Right atrium auricular region (tissue), 2 donors: ENCODE measurements at places on chromosomes 11 and 22.

GRCh38 chr11:128547946-128548648, 39.3 kb downstream of the ETS1 start:
- DNase-seq, result no peak

GRCh38 chr11:17531071-17531600, 13.1 kb downstream of the USH1C start:
- DNase-seq, result no peak

DNA sequence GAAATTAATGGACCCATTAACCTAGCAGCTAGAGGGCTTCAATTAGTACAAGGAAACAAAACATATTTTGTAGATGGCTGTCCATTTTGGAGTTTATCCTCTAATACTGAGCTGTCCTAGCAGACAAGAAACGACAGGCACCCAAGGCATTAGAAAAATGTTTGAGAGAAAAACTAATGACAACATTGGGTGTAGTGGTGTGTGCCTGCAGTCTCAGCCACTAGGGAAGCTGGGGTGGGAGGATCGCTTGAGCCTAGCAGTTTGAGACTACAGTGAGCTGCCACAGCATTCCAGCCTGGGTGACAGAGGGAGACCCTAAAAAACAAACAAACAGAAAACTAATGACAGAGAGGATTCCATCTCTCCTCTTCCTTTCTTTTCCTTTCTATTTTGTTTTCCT, 1.5 kb downstream of the A4GALT start:
- DNase-seq, result no peak

DNA sequence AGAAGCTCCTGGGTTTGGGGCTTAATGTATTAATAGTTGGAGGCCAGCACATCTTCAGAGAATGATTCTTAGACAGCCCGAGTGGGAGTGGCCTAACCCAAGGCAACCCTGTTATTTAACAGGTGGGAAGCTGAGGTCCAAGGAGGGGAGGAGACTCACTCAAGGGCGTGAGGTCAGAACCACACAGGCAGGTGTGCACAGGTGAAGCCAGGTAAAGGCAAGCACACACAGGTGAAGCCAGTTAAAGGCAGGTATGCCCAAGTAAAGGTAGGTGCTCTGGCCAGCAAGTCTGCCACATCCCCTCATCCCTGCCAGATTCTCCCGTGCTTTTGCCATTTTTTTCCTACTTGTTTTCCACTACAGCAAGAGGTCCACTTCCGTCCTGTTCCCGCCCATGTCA, 2.9 kb upstream of the SHANK2 start:
- DNase-seq, result no peak

GRCh38 chr11:10287140-10287539, 6.9 kb downstream of the SBF2 start:
- no peak for DNase-seq

- DNase-seq, result no peak
Measured at GRCh38 chr22:27800250-27801201, 1.0 kb downstream of the MN1 start.

GRCh38 chr11:46427364-46427763, 35.8 kb upstream of the CHRM4 start:
- DNase-seq, result no peak

DNA sequence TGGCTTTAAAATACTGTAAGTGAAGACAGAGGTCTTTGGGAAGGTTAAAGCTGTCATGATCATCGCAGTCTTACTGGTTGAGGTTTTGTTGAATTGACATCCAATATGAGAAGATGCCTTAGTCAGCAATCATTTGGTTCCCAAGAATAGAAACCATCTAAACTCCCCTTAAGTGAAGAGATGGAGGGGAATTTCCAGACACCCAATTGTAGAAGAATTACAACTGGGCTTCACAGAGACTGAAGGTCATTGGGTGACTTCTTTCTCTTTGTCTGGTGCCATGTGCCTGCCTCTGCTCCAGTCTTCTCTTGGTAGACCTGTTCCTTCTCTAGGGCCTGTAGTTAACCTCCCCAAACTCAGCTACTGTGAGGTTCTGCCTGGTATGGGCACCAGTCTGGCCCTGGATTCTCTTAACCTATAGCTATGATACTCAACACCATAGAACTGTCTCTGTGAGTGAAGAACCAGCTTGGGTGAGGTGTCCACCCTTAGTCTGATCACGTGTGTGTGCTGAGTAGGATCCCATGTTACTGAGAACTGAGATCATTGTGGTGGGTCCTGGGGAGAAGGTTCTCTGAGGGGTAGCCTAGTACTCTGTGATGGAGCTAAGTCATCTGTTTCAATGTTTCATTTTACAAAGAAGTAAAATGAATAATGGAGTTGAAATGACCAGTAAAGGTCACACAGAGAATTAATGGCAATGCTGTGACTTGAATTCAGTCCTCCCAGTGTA, 182.5 kb downstream of the CSNK2A3 start:
- DNase-seq, result no peak

GRCh38 chr22:26658161-26658560, 773 bp downstream of the MIAT start:
- DNase-seq, result no peak

- DNase-seq, result peak; percentile 84
Measured at GRCh38 chr22:30606455-30607299, at the start of gene TCN2. TCN2 (plus strand) TSS chr22:30607174; CDS start chr22:30607332, 158 bp downstream.

DNA sequence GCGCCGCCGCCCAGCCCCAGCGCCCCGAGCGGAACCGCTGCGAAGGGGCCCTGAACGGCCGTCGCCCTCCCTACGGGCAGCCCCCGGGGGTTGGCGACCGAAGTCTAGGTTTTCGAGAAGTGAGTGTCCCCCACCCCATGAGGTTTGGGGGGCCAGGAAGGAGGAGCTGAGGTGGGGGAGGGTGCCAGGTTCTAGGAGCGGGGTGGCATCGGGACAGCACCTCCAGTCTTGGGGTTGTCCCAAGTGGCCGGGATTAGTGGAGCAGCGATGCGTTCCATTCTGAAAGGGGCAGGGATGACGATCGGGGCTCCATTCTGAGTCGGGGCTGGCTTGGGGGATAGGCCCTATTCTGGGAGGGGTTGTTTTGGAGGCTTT, 408 bp downstream of the PPP2R5B start:
- DNase-seq, result no peak

- DNase-seq, result no peak
Measured at GRCh38 chr11:131916638-131917037, 546.2 kb downstream of the NTM start.

- peak; percentile 56 for DNase-seq
Measured at GRCh38 chr11:69366591-69366990, 72.6 kb downstream of the MYEOV start.

- DNase-seq, result no peak
Measured at GRCh38 chr11:33207408-33207985, 46.2 kb upstream of the CSTF3 start.

DNA sequence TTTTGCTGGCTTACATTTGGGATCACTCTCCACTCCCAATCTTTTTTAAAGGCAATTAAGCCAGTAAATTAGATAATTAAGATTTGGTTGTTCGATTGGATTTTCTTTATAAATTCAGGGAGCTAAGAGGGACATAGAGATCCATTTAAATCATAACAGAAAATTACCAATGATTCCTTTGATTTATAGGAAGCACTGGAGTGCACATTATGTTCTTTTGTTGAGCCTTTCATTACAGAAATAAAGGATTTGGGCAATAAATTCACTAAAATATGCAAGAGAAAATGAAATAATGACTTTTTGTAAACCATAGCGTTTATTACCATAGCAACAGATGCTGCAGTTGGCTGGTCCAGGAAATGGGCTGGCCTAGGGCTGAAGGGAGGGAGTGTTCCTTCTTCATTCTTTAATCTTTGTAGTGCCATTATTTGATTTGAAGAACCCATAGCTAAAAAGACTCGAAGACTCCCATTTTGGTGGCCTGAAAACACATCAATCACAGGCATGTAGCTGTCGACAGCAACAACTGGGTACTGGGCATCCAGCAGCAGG, 73.0 kb downstream of the C2CD3 start:
- no peak for DNase-seq

DNA sequence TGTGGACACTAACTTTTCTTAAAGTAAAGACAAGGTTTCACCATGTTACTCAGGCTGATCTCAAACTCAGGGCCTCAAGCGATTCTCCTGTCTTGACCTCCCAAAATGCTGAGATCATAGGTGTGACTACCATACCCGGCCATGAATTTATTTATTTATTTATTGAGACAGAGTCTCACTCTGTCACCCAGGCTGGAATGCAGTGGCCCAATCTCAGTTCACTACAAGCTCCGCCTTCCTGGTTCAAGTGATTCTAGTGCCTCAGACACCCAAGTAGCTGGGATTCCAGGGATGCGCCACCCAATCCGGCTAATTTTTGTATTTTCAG, 29.7 kb upstream of the PCF11 start:
- no peak for DNase-seq

DNA sequence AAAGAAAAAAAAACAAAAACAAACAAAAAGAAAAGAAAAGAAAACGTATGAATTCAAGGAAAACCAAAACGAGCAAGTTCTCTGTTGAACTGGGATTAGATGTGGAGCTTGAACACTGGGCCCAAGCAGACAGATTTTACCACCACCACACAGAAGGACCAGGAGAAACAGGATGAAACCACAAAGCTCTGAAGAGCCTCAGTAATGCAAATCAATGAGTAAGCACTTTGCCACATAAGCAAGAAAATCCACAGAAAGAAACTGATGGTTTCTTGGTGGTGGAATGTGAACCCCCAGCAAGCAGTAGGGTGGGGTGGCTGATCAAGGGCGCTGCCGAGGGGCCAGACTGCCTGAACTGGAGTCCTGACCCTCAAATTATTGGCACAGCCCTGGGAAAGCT, 50.9 kb upstream of the NFRKB start:
- DNase-seq, result no peak

- DNase-seq, result no peak
Measured at GRCh38 chr22:41334215-41334614, 32.9 kb downstream of the ZC3H7B start.

GRCh38 chr22:45125188-45125587, 38.5 kb upstream of the NUP50 start:
- no peak for DNase-seq

GRCh38 chr22:25680956-25681355, 61.0 kb upstream of the MYO18B start:
- no peak for DNase-seq

DNA sequence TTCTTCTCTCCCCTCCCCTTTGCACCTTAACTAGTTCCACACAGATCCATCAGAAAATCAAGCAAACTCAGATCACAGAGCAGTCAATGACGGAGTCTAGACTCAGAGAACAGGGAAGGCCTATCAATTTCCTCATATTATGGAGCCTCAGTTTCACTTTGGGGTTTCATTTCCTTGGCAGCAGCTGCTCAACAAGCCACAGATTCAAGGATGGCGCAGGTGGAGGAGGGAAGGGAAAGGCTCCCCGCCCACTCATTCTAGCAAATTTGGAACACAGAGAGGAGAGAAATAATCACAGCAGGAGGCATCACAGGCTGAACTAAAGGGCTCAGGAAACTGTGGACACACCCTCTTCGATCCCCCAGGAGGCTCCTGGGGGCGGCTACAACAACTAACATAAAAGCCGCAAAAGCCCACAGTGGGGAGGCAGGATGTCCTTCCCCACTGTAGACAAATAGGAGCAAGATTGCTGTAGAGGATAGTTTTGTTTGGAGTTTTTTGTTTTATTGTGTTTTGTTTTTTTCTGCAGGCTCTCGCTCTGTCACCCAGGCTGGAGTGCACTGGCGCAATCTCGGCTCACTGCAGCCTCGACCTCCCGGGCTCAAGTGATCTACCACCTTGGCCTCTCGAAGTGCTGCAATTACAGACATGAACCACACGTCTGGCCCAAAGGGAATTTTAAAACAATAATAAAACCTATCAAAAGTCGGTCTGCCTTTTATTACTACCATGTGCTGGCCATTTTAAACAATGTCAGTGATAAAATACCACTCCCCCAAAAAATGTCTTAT, 3.4 kb downstream of the PLAAT3 start:
- no peak for DNase-seq

- DNase-seq, result no peak
Measured at GRCh38 chr11:77181226-77181625, 53.2 kb downstream of the MYO7A start.
